Hippocampal formation (tissue), 2 donors: ENCODE measurements at places on chromosomes 3 and 15.

- DNase-seq: no peak
Measured at GRCh38 chr3:179599531-179599930, 4.9 kb downstream of the MRPL47 start.

DNA sequence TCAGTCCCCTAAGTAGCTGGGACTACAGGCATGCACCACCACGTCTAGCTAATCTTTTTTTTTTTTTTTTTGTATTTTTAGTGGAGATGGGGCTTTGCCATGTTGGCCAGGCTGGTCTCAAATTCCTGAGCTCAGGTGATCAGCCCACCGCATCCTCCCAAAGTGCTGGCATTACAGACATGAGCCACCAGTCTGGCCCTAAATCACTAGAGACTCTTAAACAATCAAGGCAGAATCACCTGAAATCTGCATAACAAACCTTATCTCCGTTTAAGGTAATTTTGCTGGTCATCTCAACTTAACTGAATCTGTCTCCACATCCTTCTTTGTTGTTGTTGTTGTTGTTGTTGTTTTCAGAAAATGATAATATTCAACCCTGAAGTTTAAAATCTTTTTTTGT is 5.6 kb upstream of the TRMT10C start:
- DNase-seq: no peak

GRCh38 chr3:4866866-4867265 is 112.4 kb upstream of the BHLHE40 start:
- DNase-seq: no peak

GRCh38 chr3:103059432-103059831 is 624.6 kb downstream of the ZPLD1 start:
- no peak for DNase-seq

DNA sequence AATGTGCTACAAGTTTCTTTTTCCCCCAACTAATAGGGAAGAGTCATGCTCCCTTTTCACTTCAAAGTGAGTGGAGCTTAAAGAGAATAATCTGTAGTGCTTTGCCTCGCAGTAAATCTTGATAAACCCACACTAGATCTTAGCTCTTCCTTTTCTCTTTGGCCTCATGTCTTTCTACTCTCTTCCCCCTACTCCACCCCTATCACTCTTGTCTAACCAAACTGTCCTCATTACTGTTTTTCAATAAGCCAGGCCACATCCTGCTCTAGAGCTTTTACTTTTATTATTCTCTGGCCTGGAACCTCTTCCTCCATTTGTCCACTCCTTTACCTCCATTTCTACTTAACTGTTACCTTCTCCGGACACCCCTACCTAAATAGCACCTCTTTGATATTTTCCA is 291.0 kb upstream of the SATB1 start:
- DNase-seq: no peak

- no peak for DNase-seq
Measured at GRCh38 chr3:72154391-72155335, 369.7 kb upstream of the PROK2 start.

GRCh38 chr3:147518465-147518864 is 109.3 kb downstream of the ZIC1 start:
- no peak for DNase-seq
